ENCODE measurements at places on chromosomes 2 and 18.
A peak's percentile ranks its signal among the peaks of the same experiment; 100 is the strongest.

DNA sequence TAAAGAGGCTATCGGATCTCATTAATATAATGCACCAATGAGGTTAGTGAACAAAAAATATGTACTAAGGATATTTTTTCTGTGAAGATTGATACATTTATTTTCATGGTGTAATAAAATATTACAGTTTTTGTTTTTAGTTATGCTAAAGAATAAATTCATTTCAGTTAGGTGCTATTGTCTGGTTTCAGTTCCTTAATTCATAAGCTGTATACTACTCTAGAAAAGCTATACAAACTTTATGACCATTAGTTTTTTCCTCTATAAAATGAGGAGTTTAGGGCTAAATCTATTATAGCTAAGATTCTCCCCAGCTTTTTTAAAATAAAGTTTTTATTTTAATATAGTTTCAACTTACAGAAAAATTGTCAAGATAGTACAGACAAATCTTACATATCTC lies 1311.7 kb upstream of the NXPH2 start:
- no peak for DNase-seq

- DNase-seq: no peak
These were observed 11.5 kb downstream of the ANKRD29 start for GRCh38 chr18:23650968-23651927.

DNA sequence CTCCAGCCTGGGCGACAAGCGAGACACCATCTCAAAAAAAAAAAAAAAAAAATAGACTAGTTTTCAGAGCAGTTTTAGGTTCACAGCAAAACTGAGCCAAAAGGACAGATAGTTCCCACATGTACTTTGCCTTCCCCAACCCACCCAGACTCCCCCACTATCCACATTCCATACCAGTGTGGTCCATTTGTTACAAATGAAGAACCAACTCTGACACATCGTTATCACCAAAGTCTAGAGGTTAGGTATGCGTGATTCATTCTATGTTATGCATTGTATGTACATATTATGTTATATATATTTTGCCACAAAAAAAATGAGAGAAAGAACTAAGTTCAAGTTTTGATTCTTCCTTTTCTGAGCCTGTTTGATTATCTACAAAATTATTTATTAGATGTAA lies 3.5 kb downstream of the DUSP11 start:
- DNase-seq: no peak

DNA sequence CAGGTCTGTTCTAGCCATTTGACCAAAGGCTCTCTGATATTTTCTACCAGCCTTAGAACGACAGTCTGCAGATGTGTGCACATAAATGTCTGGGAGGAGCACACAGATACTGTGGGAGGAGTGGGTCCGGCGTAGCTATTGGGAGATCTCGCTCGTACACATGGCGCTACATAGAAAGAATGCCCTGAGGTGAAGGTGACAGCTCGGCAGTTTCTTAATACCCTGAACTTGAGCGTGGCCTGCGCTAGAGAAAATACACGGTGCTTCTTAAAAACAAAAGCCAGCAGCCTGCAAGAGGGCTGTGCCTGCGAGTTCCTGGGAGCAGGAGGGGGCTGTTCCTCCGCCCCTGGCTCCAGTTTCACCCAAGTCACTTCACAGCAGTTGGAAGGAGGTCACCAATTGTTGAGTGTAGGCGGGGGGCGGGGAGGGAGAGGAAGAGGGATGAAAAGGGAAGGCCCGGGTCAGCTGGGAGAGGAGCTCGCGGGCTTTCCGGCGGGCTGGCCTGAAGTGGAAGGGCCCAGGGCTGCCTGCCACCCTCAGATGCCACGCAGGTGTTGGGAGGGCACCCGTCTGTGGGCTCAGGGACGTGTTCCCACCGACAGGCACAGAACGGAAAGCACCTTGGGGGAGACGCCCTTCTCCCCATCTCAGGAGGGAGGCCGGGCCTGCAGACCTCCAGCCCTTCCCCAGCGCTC lies 124.7 kb upstream of the ZNF516 start:
- DNase-seq: peak; percentile 84

DNA sequence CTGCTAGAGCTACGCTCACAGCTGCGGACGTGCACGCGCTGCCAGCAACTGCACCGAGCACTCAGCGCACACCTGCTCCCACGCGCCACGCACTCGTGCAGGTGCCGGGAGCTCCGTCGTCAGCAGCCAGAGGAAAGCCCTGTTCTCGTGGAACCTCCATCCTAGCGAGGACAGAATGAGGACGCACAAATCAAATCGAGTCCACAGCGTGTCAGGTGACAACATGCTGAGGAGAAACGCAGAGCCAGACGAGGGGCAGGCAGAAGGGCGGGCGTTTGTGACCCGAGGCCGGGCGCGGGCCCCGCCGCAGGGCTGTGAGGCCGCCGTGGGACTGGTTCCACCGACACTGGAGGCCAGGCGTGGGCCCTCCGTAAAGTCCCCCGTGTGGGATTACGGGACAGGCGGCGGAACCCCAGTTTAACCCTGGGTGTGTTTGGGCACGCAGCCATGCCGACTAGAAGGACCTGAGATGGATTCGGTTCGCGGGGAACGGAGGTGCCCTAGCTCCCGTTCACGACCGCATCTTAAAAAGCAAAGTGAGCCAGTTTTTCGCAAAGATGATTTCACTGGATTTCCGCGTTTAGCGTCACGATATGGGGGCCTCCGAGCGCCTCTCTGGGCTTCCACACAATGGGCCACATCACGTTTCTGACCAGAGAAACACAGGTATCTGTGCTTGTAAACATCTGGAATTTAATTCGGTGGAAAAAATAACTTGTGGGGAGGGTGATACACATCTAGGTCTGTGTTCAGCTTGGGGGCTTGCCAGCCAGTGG lies 26.9 kb upstream of the ALKAL2 start:
- DNase-seq: no peak

DNA sequence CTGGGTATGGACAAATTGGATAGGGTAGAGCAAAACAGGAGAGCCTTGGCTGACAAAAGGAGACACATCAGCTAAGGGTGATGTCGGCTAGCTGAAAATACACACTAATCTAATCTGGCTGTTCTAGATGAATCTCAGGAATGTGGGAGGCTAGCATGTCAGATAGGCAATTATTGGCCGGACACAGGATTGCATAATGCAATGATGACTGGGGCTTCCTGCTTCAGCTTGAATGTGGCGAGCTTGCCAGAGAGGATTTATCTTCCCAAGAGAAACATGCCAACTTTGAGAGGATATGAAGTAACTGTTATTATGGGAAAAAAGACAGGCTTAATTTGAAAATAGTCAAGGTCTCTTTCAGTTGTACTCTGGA lies 102.4 kb downstream of the TRIB2 start:
- DNase-seq: no peak

- DNase-seq: no peak
These were observed 38.9 kb upstream of the ATP6V1B1 start for GRCh38 chr2:70896765-70897202.

- no peak for DNase-seq
These were observed 61.8 kb downstream of the CRACDL start for GRCh38 chr2:98874186-98874689.

DNA sequence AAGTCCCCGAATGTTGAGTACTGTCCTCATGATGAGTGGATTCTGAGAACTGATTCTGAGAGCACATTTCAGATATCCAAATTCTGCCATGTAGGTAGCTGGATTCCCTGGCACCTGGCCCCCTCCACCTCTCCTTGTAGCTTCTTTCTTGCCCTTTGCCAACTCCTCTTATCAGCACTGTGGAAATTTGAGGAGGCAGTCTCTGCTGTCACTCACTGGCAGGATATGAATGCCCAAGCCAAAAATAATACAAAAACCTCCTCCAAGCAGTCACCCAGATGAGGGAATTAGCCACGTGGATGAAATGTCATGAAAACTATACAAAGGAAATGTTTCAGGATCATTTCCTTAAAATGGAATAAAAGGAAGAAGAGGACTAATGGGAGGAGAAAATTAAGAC lies 276.8 kb downstream of the SETBP1 start:
- no peak for DNase-seq

DNA sequence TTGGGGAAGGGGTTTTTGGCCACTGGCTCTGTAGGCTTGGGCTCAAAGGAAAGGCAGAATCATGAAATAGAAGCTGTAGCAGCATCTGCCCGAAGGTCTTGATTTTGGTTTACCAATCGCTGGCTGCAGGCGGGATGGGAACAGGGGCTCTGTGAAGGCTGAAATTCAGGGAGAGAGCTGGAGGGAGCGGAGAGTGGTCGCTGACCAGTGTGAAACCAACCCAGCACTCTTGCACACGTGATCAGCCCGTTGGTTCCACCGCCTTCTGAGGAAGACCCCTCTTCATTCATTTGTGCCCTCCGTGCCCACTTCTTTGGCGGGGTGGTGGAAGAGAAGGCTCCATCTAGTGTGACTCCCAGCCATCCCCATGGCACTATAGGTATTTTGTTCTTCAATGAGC lies 82.6 kb downstream of the KLHL29 start:
- DNase-seq: no peak

GRCh38 chr2:163466331-163467250 lies 269.2 kb downstream of the FIGN start:
- no peak for DNase-seq

DNA sequence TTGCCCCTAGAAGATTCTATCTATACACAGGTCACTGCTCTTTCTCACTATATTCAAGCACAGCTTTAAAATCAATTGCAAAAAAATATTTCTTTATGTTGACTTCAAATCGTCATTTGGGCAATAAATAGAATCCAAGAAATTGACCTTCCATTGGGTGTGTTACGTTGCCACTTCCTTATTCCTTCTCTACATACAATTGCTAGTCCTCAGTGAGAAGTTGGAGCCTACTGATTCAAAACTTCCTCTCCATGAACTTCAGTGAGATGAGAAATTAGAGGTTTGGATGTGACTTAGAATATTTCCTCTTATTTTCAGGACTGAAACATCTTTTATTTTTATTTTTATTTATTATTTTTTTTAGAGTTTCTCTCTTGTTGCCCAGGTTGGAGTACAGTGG lies 40.3 kb downstream of the PMAIP1 start:
- no peak for DNase-seq

GRCh38 chr2:31090188-31090587 lies 48.1 kb downstream of the GALNT14 start:
- DNase-seq: no peak

- DNase-seq: no peak
These were observed 43.9 kb upstream of the GALR1 start for GRCh38 chr18:77205769-77206168.

- DNase-seq: no peak
These were observed 66.7 kb downstream of the PDE1A start for GRCh38 chr2:182359990-182360662.

GRCh38 chr2:95025406-95026319 lies at the start of gene MAL:
MAL (plus strand) TSS chr2:95025708; CDS start chr2:95025793, 85 bp downstream.
- no peak for DNase-seq

DNA sequence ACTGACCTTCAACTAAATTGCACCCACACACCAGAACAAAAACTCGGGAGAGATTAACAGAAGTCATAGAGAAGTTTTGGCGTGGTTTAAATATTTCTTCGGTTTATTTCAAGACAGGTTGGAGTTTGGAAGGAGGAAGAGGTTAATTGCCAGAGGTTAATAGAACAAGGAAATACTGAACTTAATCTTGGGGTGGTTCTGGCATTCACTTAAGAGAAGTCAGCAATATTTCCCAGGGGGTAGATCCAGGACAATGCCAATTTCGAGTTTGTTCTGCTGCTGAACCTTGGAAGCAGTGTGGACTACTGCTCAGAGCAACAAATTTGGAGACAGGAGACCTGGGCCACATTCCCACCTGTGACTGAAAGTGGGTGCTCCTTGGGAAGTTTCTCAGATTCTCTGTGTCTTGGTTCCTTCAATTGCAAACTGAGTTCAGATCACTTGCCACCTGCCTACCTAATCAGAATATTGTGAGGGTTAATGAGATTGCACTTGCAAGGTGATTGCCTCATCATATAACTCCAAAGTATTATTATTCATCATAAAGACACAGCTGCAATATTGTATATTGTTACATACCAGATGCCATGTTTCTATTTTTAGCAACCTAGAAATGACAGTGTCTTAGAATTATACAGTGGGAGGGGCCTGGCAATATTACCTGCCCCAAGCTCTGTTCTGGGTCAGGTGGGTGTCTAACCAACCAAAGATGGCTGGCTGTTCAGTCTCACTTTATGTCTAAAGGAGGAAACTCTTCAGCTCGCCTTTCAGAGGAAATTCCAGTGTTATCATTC lies 217.4 kb downstream of the CDCA7 start:
- DNase-seq: no peak

DNA sequence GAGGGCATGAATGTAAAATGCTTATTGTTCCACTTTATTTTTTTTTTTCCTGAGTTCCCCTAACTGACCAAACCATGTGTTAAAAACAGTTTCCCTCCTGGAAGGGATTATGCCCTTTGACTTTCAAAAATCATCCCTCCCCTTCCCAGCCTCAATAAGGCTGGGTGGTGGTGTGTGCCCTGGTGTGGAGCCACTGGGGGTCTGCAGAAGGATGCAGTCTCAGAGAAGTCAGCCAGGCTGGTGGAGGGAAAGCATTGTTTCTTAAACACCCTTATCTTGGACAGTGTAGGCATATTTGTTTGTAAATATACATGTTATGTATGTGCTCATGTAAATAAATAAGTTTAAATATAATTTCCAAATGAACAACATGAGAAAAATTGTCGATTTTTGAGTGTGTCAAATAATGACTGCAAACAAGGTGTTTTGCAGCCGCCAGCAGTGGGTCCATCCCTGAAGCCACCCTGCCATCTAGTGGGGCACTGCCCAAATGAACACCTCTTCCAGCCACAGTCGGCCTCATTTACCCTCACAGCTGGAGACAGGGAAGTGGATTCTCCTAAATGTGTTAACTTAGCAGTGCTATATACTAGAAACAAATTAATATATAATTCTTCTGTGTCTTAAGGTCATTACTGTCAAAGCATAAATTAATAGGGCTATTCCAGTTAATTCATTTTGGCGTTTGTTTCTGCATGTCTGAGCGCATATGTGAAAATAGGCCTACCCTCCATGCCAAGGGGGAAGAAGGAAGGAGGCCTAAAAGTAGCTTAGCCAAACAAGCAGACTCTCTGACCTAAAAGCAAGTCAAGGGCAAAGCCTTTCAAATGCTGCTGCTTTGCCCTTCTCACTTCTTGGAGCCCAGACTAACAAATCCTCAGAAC lies 209.6 kb upstream of the PIK3C3 start:
- DNase-seq: peak; percentile 77

DNA sequence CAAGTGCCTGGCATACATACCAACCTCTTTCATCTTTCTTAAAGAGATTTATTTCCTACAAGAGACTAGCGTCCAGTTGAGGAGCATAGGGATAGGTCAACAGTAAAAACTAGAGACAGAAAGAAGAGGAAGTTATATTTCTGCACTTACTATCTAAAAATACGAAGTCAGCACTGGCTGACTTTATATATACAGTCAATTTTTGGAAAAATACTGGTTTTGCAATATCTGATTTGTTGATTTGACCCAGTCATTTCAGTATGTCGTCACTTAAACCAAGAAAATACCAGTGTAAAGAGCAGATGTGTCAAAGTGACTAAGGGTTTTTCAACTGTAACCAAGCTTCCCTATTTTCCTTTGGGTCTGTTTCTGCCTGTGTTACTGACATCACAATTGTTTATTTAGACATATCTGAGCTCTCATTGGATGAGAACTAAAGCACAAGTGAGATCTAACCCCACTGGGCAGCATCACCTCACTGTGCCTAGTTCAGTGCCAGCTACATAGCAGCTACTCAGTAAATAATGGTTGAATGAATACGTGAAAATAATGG lies 23.0 kb downstream of the CYTIP start:
- no peak for DNase-seq

GRCh38 chr18:61929881-61930640 lies 37.3 kb upstream of the RNF152 start:
- no peak for DNase-seq

Measured in ecto neural progenitor cell (in vitro differentiated cells).